Sigmoid colon (tissue), 7 donors: ENCODE measurements at places on chromosomes 11 and 22. TPM values are rescaled to one million over a fixed set of nuclear protein-coding genes. Genes with fewer than 3 reads are reported as not detected.
A peak's percentile ranks its signal among the peaks of the same experiment; 100 is the strongest.

- DNase-seq = no peak
Measured at GRCh38 chr22:20526628-20527355, 19.4 kb downstream of the MED15 start.

GRCh38 chr11:34274712-34275398 is 83.0 kb downstream of the ABTB2 start:
- peak; percentile 96 for DNase-seq

The ANGPTL5 gene
- total RNA-seq = 0.36 TPM

The MS4A12 gene
- total RNA-seq = 0.41 TPM

The MUC5B gene
- total RNA-seq = not detected

GRCh38 chr22:21646608-21647590 is 4.8 kb downstream of the SDF2L1 start:
- DNase-seq = peak; percentile 85

DNA sequence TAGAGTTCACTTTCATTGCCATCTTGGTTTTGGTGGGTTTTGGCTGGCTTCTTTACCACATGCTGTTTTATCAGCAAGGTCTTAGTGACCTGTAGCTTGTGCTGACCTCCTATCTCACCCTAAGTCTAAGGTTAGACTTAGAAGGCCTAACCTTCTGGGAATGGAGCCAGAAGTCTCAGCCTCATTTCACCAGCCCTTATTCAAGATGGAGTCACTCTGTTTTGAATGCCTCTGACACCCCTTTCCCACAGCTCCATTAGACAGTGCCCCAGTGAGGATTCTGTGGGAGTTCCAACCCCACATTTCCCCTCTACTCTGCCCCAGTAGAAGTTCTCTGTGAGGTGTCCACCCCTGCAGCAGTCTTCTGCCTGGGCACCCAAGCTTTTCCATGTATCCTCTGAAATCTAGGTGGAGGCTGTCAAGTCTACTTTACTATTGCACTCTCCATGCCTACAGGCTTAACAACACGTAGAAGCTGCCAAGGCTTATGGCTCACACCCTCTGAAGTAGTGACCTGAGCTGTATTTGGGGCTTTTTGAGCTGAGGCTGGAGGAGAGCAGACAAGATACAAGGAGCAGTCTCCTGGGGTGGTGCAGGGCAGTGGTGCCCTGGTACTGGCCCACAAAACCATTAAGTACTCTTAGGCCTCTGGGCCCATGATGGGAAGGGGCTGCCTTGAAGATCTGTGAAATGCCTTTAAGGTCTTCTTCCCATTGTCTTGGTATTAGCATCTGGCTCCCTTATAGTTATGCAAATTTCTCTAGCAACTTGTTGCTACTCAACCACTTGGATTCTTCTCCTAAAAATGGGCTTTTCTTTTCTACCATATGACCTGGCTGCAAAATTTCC is 65.9 kb upstream of the SC5D start:
- no peak for DNase-seq

GRCh38 chr11:19652623-19653375 is 59.8 kb upstream of the NAV2 start:
- DNase-seq = no peak

- no peak for DNase-seq
Measured at GRCh38 chr22:47569389-47570299, 807.2 kb downstream of the TBC1D22A start.

The CCDC15 gene
- 0.41 TPM for total RNA-seq

The FGF3 gene
- not detected for total RNA-seq

DNA sequence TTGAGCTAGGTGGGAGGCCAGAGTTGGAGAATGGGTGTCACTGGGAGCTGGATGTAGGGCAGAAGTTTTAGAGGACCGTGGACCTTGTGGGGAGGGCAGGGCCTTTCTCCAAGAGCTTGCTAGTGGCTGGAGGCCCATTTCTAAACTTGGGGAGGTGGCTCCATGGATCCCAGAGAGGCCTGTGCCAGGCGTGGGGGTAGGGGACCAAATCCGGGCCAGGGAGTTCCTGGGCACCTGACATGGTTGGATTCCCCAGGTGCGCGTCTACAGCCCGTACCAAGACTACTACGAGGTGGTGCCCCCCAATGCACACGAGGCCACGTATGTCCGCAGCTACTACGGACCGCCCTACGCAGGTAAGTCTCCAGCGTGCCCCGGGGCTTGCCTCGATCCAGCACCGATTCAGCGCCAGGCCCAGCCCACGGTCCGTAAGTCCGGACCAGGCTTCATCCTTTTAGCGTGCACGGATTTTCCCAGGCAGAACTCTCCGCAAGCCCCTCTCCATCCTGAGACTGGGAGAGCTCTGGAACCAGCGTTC is 14.2 kb downstream of the PLEKHB1 start:
- DNase-seq = no peak
